Activated gamma-delta T cell (primary cell): ENCODE measurements at places on chromosomes 7 and 10.

GRCh38 chr10:28935061-28935460, 257.7 kb downstream of the BAMBI start:
- no peak for DNase-seq

DNA sequence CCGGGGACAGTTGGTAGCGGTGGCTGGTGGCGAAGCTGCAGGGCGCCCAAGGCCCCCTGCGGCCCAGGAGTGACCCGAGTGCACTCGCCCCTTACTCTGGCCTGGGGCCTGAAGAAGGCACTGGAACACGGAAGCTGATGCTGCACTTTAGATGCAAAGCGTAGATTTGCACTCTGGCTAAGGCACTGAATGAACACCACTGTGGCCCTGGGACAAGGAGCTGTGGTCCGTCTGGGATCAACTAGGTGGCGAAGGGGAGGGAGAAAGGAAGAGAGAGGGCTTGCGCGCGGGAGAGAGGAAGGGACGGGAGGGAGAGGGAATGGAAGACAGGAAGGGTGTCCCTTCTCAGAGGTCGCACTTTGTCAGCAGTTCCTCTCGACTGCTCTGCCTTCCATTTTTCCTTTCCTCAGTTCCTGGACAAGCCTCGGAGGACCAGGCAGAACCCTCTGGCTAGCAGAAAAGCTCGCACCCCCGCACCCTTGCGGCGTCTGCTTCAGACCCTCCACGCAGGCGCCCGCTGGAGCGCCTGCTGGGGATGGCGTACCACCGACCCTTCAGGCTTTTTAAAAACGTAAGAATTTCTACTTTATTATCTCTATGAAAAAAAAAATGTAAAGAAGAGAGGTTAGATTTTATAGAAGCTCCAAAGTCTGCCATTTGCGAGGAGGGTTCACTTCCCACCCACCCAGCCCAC, 1.2 kb downstream of the FERD3L start:
- DNase-seq: no peak

- no peak for DNase-seq
Measured at GRCh38 chr7:115635376-115635775, 395.2 kb downstream of the TFEC start.

GRCh38 chr10:125802131-125802530, 20.9 kb downstream of the UROS start:
- no peak for DNase-seq

GRCh38 chr7:131111081-131111576, 216.5 kb upstream of the MKLN1 start:
- DNase-seq: no peak

- DNase-seq: no peak
Measured at GRCh38 chr10:88555190-88555908, 27.8 kb downstream of the RNLS start.

DNA sequence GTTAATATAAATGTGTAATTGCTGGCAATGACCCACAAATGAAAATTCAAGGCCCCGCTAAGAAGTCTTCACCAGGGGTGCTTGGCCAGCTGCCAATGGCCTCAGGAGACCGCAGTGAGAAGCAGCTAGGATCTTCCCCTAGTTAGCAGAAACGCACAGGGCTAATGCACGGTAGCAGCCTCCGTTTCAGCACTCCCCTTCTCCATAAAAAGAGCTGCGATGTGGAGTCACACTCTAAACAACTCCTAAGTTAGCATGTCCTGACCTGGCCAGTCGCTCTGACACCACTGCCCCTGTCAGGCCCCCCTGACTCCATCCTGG, 139.0 kb downstream of the SEPTIN14 start:
- DNase-seq: no peak

DNA sequence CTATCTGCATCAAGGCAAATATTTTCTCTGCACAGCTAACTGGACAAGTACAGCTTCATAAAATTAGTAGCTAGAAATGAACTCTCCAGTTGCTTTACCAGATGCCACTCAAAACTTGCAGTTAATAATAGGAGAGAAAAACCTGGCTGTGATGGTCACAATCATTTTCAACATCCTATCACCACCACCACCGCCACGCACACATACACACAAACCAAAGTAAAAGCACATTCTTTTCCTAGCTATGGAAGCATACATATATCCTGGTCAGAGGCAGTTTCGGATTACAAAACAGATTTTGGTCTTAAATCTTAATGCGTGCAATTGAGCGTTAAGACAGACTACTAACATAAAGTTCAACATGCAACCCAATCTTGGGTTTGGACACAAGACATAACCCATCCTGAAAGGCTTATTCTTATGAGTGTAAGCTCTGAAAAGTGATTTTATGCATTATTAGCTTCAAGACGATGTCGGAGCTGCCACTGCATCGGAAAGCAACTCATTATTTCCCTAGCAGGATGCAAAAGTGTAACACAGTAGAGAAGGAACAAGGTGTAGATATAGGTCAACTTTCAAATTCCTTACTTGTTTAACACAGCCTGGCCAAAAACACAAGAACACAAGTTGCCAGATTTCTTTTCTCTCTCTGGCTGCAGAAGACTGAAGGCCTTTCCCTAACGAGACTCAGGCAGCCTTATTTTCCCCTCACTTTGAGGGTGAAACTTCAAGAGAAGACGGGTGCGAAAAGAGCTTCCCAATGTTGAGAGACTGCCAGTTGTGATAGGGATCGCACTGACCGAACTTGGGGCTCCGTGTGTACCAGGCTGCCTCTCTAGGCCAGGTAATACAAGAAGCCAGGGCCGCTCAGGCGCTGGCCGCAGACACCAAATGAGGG, 1.2 kb downstream of the CACUL1 start:
- DNase-seq: no peak

DNA sequence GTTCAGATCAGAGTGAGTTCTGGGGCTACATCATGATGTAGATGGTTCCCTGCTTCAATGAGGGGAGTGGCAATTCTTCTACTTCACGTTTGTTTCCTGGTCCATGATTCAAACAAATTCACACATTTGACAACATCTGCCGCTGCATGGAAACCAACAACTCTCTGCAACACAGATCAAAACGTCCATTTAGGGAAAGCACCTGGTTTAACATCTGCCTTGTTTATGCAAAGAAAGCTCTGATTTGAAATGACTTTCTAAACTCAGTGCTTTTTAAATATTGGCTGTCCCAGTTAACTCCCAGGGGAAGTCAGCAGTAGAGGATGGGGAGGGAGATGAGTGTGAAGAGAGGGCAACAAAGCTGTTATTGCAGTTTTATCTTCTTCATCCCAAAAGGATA, 93.8 kb downstream of the GAD2 start:
- DNase-seq: no peak

DNA sequence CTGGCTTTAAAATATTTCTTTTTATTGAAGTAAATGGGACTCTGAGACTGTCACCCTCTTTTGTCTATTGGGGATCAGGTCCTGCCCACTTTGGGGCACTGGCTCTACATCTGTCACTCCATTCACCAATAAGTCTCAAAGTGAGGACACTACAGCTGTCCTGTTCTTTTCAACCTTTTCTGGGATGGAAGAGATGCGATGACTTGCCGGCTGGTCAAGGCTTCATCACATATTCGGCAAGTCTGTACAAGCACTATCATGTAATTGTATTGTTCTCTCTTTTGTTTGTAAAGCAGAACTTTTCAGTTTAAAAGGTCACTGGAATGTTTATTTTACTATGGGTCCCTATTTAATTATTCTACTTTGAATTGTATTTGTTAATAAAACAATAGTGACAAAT, 17.7 kb upstream of the SP8 start:
- no peak for DNase-seq

DNA sequence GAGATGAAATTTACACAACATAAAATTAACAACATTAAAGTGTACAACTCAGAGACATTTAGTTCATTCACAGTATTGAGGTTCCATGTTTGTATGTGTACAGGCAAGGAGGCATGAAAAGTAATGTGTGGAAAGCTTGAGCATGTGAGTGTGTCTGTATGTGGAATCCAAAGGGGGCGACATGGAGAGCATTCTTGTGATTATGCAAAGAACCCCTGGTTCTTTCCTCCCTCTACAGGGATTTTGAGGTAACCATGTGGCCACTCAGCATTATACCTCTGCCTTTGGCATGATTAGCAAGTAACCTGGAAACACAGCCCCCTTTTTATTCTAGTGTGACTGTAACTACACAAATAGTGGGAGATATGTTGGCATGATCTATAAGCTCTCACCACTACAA, 21.0 kb downstream of the OR2F1 start:
- no peak for DNase-seq

DNA sequence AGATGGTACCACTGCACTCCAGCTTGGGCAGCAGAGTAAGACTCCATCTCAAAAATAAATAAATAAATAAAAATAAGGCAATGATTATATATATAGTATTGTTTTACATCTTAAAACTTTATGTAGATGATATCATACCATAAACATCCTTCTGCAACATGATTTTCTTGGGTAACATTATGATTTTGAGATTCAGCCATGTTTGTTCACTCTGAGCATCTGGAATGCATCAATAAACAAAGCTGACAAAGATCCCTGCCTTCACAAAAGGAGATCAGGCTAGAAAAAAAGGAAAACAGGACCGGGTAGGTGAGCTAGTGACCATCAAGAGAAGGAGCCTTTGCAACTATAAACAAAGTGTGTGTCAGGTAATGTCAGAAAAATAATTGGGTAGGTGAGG, 31.9 kb upstream of the KAT6B start:
- no peak for DNase-seq

GRCh38 chr7:28840592-28840995, 117.5 kb downstream of the TRIL start:
- DNase-seq: no peak

GRCh38 chr10:28400681-28401080, 97.8 kb upstream of the MPP7 start:
- no peak for DNase-seq

GRCh38 chr7:23474829-23475575, 4.7 kb upstream of the IGF2BP3 start:
- DNase-seq: no peak

GRCh38 chr10:19329475-19329874, 280.9 kb downstream of the MALRD1 start:
- DNase-seq: no peak

GRCh38 chr7:30898411-30898810, 13.2 kb upstream of the AQP1 start:
- no peak for DNase-seq

GRCh38 chr7:94295850-94296249, 98.8 kb upstream of the COL1A2 start:
- DNase-seq: no peak

DNA sequence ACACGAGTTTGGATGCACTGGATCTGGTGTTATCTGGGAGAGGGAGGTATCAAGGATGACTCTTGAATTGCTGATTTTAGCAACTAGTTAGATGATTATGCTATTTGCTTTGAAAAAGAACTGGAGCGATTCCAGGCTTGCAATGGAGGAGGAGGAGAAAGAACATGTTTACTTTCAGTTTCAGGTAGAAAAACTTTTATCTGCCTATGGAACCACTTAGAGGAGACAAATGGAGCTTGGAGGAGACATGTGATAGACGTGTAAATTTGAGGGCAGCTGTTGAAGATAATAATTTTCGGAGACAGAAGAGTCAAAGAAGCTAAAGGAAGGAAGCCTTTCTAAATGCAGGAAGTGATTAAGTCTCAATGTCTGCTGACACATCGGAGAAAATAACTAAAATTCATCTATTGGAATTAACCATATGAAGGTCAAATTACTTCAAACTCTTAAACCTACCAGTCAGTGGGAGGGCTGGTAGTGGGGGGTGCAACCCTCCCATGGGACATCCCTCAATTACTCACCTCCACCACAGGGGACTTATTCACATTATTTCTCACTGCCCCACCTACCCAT, 56.4 kb upstream of the GNAI1 start:
- DNase-seq: no peak

DNA sequence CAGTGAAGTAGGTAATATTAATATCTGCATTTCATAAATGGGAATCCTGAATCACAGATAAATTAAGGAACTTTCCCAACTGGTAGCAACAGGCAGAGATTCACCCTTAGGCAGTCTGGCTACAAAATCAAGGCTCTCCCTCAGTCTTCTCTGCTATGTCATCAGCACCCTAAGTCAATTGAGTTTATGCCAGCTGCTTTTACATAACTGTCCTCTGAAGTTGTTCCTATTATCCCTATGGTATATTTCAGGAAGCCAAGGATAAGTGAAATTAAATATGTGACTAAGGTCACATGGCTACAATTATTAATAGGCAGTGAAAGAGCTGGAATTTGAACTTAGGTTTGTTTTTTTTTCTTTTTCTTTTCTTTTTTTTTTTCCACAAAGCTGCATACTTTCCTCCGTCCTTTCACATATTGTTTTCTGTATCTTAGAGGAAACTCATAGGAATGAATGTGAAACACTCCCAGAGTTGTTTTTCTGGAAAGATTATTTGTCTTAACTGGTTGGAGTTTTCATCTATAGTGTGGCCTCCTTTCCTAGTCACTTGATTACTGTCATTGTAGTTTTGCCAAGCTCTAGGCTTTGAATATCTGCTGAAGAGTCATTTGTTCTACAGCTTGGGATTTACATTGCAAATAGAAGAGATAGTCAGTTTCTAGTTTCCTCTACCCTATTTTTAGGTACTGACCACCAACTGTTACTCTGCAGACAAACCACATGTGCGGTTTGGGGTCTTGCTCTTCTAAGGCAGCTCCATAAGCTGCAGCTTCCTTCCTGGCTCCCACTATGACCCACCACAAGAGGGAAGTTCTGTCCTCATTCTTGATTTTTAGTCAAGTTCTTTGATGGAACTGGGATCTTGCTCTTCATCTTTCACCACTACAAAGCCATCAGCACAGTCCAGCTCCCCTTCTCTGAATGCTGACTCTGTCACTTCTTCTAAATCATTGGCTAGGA, 338.0 kb upstream of the KIAA1217 start:
- no peak for DNase-seq

DNA sequence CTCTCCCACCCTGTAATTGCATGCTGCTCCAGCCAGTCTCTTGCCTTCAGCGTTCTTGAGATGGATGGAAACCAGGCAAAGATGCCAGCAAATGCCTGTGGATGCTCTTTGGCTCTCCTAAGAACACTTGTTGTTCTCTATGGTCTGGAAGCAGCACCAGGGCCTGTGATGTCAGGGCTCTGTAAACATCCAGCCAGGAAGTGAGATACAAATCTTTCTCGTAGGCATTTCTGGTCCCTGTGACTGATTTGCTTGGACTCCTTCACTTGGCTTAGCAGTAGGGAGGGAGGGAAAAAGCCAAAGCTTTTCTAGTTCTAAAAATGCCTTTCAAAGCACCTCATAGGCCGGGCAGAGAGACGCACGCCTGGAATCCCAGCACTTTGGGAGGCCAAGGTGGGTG, 201.3 kb downstream of the REEP3 start:
- DNase-seq: no peak

GRCh38 chr7:38451840-38452239, 178.4 kb upstream of the TARP start:
- DNase-seq: no peak

DNA sequence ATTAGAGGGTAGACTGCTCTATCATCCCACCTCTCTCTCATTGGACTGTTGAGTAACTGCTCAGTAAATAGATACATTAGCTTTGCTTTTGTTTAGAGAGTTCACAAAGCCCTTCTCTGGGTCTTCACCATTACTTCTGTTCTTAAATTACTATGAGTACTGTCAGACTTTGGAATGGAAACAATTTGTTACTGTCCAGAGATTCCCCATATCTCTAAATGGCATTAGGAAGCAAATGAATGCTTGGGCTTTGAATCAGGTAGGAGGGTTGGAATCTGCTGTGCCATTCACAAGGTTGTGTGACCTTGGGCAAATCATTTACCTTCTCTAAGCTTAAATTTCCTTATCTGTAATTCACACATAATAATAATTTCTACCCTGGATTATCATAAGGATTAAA, 541.0 kb upstream of the FZD8 start:
- DNase-seq: no peak

- no peak for DNase-seq
Measured at GRCh38 chr7:29567174-29567573, 3.5 kb downstream of the PRR15 start.
